ENCODE measurements at places on chromosomes 5 and 9.
A peak's percentile ranks its signal among the peaks of the same experiment; 100 is the strongest.

GRCh38 chr5:73818357-73818756 is 192.4 kb downstream of the ARHGEF28 start:
- DNase-seq: no peak

- no peak for DNase-seq
Observed at GRCh38 chr9:27427272-27427643, 96.8 kb upstream of the IFNK start.

- no peak for DNase-seq
Observed at GRCh38 chr5:157535042-157535865, 40.3 kb downstream of the ADAM19 start.

- no peak for DNase-seq
Observed at GRCh38 chr5:120771202-120771601, 307.1 kb downstream of the PRR16 start.

GRCh38 chr9:107425101-107426025 is 64.2 kb downstream of the KLF4 start:
- DNase-seq: peak; percentile 30
